ENCODE measurements at places on chromosomes 1 and 21.

DNA sequence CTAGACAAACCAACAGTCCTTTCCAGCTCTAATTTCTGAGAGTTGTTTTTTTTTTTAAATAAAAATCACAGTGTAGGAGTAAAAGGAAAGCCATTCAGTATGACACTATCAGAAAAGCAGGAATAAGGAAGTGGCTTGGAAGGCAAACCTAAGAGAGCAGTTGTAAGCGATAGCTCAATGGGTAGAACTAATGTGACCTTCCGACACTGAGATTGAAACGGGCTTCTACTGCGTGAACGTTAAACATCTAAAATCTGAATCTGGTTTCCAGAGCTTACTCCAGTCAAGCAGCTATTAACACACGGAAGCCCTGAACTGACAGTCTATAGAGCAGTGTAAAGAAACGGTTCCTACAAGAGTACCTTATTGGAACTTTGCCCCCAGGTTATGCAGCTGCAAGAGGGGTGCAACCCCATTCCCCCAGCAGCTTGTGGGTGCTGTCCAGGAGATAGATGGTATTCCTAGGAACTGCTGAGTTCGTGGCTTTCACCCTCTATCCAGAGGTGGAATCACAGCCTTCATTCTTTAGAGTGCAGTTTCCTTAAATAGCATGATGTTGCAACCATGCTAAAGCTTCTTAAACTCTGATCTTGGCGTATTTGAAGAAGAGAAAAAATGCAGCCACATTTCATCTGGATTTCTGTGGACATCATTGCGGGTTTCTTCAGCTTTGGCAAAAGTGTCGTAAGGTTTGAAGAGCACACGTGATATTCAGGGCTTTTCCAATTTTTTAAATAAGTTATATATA lies 3.3 kb upstream of the IRF2BP2 start:
- no peak for DNase-seq

DNA sequence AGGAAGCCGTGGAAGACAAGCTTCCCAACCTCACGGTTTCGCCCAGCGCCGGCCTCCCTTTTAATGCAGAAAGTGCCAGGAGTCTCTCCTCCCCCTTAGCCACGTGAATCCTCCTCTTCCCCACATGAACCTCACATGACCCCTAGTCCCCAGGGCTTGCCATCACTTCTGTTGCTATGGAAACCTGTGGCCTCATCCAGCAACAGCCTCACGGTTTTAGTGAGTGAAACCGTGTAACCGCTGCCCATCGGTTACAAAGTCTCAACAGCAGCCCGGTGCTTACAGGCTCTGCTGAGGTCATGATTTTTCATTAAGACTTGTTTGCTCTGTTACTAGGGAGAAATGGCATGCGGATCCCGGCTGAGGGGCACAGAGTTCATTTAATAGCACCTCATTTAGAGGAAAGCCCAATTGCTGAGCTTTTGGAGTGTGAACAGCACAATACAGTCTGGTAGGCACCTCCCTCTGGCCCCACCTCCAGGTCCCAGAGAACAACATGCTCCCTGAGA lies 143.2 kb upstream of the BACE2 start:
- DNase-seq: no peak

DNA sequence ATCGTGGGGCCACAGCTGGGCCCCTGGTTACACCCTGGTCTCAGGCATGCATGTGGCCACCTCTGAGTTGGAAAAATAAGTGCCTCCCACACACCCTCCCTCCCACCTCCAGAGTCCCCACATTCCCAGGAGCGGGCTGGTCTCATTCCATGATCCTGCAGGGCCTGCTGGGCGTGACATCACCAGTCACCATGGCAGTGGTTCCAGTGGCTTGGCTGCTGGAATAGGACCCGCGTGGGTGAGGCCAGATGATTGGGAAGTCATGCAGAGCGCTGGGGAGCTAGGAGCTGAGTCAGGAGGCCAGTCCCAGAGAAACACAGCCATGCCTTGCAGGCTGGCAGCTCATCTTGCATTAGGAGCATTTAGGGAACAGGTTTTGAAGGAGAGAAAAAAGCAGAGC lies 125.4 kb upstream of the TMEM51 start:
- DNase-seq: no peak

DNA sequence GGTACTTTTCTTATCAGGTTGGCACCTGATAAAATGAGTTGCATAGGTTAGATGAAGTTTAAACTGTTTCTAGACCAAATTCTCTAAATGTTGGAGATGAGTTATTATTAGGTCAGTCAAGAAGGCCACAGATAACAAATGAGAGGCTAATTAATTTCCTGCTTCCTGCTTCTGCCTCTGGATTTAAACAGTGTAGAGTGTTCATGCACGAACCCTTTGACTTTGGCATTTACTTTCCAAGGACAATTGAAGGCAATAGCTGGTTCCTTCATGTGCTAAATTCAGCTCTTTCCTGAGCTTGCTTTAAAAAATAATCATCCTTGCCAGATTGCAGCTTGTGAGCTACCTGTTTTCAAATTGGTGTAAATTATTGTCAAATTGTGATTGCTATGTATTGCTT lies 80.6 kb downstream of the RASAL2 start:
- DNase-seq: no peak

- DNase-seq: no peak
These were observed 2.2 kb downstream of the PPP2R5A start for GRCh38 chr1:212287261-212287895.

- DNase-seq: no peak
These were observed 46.4 kb downstream of the ZNF281 start for GRCh38 chr1:200363264-200363933.

GRCh38 chr1:89407360-89407759 lies 43.5 kb downstream of the GBP6 start:
- DNase-seq: no peak

GRCh38 chr1:1959459-1959839 lies 40.4 kb upstream of the TMEM52 start:
- no peak for DNase-seq

- no peak for DNase-seq
These were observed 18.5 kb upstream of the LHX8 start for GRCh38 chr1:75115654-75116053.

- DNase-seq: no peak
These were observed 95.6 kb downstream of the TGFBR3 start for GRCh38 chr1:91790392-91790791.

Measured in stimulated activated naive CD8-positive, alpha-beta T cell treated with anti-CD3 and anti-CD28 coated beads, Interleukin-15, amount 100 ng/mL, for 72 hours (primary cell).